ENCODE measurements at places on chromosomes 7 and 10.

DNA sequence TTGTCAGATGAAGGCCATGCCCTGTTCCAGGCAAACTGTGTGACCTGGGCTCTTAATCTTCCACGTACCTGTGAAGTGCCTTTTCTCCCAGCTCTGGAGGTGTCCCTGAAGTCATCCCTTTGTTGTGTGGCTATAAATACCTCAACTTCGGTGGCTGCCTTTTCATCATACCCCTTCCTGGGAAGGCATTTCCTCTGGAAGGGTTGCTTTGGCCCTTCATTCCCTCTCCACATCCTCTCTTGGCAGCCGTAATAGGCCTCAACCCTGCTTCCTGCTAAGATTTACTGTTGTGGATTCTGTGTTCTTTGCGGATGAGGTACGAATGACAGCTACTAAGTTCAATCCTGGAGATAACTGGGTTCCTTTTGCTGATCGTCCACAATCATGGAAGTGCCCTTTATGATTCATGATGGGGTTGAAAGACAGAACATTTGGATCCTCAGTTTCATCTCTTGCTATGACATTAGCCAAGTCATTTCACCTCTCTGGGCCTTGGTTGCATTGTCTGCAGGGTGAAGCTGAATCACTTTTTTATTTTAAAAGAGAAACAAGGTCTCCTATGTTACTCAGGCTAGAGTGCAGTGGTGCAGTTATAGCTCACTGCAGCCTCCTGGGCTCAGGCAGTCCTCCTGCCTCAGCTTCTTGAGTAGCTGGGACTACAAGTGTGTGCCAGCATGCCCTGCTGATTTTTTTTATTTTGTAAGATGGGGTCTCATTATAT, 23.6 kb downstream of the FKBP6 start:
- DNase-seq = no peak

DNA sequence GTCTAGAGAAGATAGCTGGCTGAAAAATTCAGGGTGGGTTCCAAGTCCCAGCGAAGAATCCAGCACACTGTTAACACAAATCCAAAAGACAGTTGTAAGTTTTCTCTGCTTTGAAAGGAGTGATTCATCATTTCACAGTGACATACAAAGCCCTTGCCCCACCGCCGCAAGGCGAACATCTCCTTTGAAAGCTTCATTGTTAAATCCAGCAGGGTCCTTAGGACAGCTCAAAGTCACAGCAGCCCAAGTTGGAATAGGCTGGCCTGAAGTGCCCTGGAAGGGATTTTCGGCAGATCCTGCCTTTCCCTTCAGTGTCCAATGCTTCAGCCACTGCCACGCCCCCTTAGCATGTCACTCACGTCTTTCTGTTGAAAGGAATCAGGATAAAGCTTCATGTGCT, 526.1 kb downstream of the CALN1 start:
- DNase-seq = no peak

GRCh38 chr10:85922356-85923129, 444.1 kb downstream of the GRID1 start:
- no peak for DNase-seq

DNA sequence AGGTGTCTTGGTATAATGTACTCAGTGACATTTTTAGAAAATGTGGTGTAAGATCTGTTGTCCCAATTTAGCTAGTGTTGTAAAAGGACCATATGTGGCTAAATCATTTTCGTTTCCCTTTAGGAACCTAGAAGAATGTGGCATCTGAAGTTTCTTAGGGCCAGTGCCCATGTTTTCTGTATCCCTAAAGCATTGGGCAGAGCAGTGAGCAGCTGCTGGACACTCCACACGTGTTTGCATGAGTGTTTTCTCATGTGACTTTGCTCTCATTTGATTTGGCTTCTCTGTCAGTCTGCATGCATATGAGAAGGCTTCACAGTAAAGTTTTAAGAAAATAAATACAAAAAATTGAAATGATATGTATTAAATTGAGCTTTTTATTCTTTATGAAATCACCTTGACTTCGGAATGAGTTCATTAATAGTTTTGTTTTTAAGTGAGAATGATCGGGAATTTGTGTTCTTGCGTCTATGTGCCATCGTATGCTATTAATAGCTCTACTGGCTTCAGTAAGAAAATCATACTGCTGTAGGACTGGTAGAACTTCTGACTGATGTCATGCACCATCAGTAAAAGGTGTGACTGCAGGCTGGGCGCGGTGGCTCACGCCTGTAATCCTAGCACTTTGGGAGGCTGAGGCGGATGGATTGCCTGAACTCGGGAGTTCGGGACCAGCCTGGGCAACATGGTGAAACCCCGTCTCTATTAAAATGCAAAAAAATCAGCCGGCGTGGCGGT, 61.3 kb downstream of the RBM33 start:
- DNase-seq = no peak

DNA sequence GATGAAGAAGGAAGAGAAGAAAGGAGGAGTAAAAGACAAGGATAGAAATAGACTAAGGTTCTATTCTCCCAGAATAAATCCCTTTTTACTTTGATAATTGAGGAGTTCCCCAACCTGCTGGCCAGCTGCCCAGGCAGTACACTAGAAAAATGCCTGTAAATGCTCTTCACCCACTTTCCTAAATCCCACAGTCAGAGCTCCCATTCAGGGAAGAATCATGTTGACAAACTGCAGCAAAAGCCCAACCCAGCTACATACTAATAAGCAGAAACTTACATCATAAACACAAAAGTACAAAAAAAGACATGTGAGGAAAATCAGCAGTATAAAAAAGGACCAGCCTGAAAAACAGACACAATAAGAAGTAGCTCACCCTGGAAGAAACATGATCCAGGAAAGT, 15.8 kb upstream of the KDM7A start:
- no peak for DNase-seq

Measured in stimulated activated CD4-positive, alpha-beta T cell treated with anti-CD3 and anti-CD28 coated beads, TNF-alpha, amount 100 ng/mL, for 1 hour (primary cell).